Epithelial cell of umbilical artery (primary cell): ENCODE measurements at places on chromosomes 7 and 10. TPM values are rescaled to one million over a fixed set of nuclear protein-coding genes. Genes with fewer than 3 reads are reported as not detected.

Gene MRLN
- total RNA-seq = not detected in 2 replicates

Gene EIF4H
- 328 and 399 TPM in 2 replicates for total RNA-seq

Gene ACBD5
- 21.4 and 34.0 TPM in 2 replicates for total RNA-seq

Gene TAX1BP1
- 78.9 and 97.7 TPM in 2 replicates for total RNA-seq

Gene ATRNL1
- total RNA-seq = under 0.01 TPM in 1 of 2 replicates, not detected in the other

Gene FFAR4
- total RNA-seq = not detected in 2 replicates

Gene SMURF1
- total RNA-seq = 18.2 and 18.8 TPM in 2 replicates

Gene MSS51
- total RNA-seq = 0.65 and 1.4 TPM in 2 replicates

Gene HOXA4
- 0.30 and 0.32 TPM in 2 replicates for total RNA-seq

Gene PNPLA8
- total RNA-seq = 25.7 and 33.6 TPM in 2 replicates

Gene FRMD4A
- 35.9 and 107 TPM in 2 replicates for total RNA-seq

Gene SFRP5
- total RNA-seq = not detected in 2 replicates

Gene TSPAN33
- 0.30 and 0.65 TPM in 2 replicates for total RNA-seq

Gene ZNF804B
- total RNA-seq = not detected in 2 replicates

Gene IL6
- 7.8 and 16.3 TPM in 2 replicates for total RNA-seq

Gene TTYH3
- total RNA-seq = 48.1 and 54.0 TPM in 2 replicates

Gene ZNF92
- total RNA-seq = 6.1 and 13.6 TPM in 2 replicates

Gene HOXA9
- 28.9 and 31.8 TPM in 2 replicates for total RNA-seq

Gene CFTR
- total RNA-seq = not detected in 2 replicates

Gene ADAM8
- total RNA-seq = 0.32 and 1.1 TPM in 2 replicates

Gene IGFBP1
- 0.15 TPM in 1 of 2 replicates, not detected in the other for total RNA-seq

Gene CCDC126
- 12.7 and 14.4 TPM in 2 replicates for total RNA-seq

Gene FKBP9
- total RNA-seq = 109 and 145 TPM in 2 replicates

Gene PLCE1
- under 0.01 TPM in 2 replicates for total RNA-seq

Gene LRGUK
- total RNA-seq = under 0.01 and 0.76 TPM in 2 replicates

Gene TACR2
- under 0.01 TPM in 1 of 2 replicates, not detected in the other for total RNA-seq

Gene ANLN
- 52.9 and 56.1 TPM in 2 replicates for total RNA-seq

Gene AVL9
- 26.1 and 50.0 TPM in 2 replicates for total RNA-seq

Gene NCOA4
- total RNA-seq = 198 and 204 TPM in 2 replicates

Gene MAD1L1
- total RNA-seq = 41.8 and 54.9 TPM in 2 replicates

Gene IL2RA
- not detected in 2 replicates for total RNA-seq

Gene WNT8B
- not detected in 2 replicates for total RNA-seq

Gene IQUB
- 0.15 and 0.32 TPM in 2 replicates for total RNA-seq

Gene MMD2
- total RNA-seq = not detected in 2 replicates

Gene ZNF365
- total RNA-seq = 0.91 and 7.8 TPM in 2 replicates

Gene SNX10
- total RNA-seq = 0.32 and 0.61 TPM in 2 replicates

Gene OR2A2
- not detected in 2 replicates for total RNA-seq
